Activated CD4-positive, alpha-beta T cell treated with anti-CD3 and anti-CD28 coated beads, Interleukin-2, amount 50 U/mL, for 16 hours (primary cell): ENCODE measurements at places on chromosomes 6 and 20.

- no peak for DNase-seq
Observed at GRCh38 chr6:45651301-45651700, 273.6 kb upstream of the SUPT3H start.

DNA sequence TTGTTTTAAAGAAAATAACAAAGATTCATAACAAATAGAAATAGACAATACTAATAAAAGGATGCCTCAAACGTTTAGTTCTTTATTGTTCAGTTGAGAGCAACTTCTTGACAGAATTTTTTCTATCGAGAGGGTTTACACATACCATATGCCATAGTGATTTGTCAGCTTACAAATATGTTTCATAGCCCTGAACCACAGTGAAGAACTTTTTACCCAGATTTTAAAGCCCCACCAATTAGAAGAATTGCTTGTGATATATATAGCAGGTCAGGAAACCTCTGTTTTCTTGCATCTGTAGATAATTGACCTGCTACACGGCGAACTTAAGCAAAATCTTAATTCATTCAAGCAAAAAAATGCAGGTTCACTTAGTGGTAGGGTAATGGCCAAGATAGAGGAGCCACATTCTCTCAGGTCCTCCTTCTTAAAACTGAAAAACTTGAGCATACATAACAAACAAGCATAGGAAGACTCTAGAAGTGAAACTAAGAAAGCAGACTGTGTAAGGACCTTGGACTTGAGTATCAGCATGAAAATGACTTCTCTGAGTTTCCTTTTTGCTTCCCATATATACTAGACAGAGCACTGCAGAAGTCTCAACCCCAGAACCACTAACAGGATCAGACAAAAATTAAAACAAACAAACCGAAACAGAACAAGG lies 39.5 kb downstream of the CRISP1 start:
- no peak for DNase-seq

DNA sequence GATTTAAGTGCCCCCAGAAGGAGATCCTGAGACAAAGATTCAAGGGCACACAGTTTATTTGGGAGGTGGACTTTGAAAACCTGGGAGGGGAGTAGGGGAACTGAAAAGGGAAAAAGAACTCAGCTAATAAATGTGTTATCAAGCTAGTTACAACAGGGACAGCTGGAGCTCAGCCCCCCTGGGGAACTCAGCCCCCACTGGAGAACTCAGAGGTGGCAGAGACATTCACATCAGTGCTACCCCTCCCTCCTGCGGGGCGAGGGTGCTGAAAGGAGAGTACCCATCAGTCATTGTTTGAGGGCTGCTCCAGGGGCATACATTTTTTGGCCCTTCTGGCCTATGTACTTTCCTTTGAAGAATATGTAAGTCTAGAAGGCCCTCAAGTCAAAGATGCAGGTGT lies 101.4 kb downstream of the LRFN2 start:
- no peak for DNase-seq

GRCh38 chr20:20755231-20755630 lies 42.8 kb upstream of the RALGAPA2 start:
- no peak for DNase-seq

DNA sequence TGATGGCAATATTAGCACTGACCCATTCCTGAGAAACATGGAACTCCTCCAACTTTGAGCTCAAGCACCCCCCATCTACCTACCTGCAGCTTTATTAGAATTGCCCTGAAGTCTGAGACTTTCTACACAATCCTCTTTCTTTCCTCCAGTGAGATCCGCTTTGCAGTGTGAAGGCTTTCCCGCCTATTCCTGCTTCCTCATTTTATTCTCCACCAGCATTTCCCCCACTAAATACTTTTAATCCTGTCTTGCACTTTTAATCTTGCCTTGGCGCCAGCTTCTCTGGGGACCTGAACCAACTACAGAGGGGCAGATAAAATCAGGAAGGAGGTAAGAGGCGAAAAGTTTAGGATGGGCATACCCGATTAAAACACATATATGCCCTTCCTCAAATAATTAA lies 178.1 kb upstream of the PRDM1 start:
- DNase-seq = no peak
